ENCODE measurements at places on chromosomes 5 and 9.

GRCh38 chr5:151770383-151771258 is 1.1 kb upstream of the G3BP1 start:
- DNase-seq = peak; percentile 36

GRCh38 chr9:38018958-38019602 is 49.9 kb downstream of the SHB start:
- no peak for DNase-seq

DNA sequence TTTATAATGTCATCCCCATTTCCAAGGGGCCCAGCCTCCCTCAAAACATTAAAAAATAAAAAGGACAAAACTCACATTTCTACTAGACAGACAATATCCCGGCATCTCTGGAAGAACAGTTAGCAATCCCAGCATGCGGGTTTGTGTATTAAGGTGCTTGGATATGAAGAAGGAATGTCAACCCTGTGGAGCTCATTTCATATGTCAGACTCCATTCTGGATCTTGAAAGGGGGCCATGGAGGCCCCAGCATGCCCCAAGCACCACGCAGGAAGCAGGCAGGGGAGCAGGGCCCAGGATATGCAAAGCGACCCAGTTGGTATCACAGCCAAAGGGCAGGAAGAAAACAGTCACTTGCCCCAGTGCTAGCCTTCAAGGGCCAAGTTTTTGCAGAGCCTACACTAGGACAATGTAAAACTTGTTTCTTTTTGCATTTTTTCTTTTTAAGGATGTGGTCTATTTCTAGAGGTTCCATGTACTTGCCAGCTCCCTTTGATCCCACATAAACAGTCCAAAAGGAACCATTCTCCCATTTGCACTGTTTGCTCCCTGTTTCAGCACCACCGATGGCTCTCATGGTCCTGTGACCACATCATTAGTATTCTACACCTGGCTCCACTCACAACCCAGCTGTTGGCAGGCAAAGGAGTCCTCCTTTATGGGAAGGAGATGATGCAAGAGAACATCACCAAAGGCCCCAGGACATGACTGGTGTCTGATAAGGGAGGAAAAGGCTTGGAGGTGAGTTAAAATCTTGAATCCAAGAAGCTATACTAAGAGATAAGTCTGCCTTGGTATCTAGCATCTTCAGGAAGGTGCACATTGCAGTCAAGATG is 58.3 kb downstream of the FGF1 start:
- DNase-seq = no peak

DNA sequence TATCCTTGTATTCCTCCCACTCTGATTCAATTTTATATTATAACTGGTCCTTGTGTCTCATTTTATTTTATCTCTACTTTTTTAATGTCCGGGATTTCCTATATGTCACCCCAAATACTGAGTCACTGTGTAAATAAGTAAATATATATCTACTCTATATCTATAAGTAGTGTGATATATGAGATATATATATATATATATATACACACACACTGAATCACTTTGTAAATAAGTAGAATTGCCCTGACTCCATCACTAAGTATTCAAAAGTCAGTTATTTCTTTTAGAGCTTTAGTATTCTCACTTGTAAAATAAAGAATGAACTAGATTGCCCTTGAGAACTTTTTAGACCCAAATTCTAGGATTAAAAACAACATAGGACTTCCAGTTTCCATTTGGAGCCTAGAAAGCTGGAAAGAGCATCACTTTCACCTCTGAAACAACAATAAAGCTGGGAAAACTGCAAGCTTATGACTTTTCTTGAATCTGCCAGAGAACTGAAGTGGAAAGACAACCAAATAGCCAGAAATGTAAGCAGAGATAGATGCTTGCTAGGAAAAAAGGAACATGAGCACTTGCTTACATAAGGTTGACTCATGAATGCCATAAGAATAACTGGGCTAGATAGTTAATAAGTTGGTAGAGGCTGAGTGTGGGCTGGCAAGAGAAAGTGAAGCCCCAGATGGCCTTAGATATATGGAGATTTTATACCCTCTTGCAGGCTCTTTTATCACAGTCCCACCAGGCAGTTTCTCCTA is 171.1 kb upstream of the TLX3 start:
- DNase-seq = no peak

DNA sequence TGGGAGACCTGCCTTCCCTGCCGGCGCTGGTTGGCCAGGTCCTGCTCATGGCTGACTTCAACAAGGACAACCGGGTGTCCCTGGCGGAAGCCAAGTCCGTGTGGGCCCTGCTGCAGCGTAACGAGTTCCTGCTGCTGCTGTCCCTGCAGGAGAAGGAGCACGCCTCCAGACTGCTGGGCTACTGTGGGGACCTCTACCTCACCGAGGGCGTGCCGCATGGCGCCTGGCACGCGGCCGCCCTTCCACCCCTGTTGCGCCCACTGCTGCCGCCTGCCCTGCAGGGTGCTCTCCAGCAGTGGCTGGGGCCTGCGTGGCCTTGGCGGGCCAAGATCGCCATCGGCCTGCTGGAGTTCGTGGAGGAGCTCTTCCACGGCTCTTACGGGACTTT is 10.6 kb downstream of the DIPK1B start:
- DNase-seq = no peak

DNA sequence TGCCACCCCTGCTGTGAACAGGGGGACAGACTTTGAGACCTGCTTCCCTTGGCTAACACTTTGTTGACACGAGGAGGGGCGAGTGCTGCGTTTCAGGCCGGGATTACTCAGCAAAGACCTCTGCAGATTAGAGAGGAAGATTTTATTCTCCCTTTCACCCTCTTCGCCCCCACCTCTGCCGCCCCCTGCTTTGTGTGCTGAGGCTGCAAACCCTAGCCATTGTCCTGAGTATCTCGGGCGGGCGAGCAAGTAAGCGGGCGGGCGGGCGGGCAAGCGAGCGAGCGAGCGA is 6.0 kb downstream of the ISL1 start:
- DNase-seq = no peak
